ENCODE measurements at places on chromosomes 11 and 22.

GRCh38 chr11:1656670-1657069 lies 27.1 kb downstream of the KRTAP5-5 start:
- no peak for DNase-seq

DNA sequence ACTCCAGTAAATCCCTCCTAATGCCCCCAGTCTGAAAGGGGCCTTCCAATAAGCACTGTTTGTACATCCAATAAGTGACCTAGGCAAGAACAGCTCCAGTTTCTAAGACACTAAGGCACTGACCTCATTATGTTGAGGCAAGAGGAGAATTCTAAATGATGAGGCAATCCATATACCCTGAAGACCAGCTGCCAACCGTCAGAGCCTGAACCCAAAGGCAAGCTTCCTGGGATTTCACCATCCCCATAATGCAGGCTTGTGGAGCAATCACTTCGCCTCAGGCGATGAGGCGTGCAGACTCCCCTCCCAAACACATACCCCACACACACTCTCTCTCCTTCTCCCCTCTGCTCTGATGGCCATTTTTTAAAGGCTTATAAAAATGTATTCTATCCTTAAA lies 49.5 kb downstream of the LGR4 start:
- DNase-seq: peak; percentile 60

DNA sequence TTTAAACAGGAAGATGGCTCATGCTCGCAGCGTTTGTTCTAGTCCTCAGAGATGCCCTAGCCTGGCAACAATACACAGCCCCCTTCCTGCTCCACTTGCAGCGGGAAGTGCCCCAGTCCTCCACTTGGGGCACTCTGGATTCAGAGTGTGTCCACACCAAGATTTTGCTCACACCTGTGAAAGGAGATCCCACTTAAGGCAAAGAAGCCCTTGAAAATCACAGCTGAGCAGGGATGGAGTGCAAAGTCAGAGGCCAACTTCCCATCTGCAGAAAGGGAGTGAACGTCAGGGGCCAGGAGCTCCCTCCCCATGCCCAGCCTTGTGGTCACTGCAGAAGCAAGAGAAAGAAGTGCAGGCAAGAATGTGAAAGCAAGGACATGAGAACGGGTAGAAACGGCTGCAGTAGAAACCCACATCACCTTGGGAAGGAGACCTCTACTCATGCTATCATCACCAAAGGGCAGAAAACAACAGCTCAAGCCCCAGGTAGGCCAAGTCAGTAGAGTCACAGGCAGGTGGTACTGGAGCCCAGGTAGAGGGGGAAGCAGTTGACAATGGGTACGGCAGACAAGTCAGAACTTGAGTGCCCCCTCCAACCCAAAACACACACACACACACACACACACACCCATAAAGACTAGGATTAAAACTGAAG lies 157.4 kb downstream of the BUD13 start:
- no peak for DNase-seq

- peak; percentile 7 for DNase-seq
Measured at GRCh38 chr11:30392221-30392784, 69.4 kb downstream of the ARL14EP start.

- DNase-seq: peak; percentile 60
Measured at GRCh38 chr11:35419184-35419829, at the start of gene SLC1A2. TSS of gene SLC1A2 (minus strand) at chr11:35419558. CDS start at chr11:35418966, 592 bp downstream.

- no peak for DNase-seq
Measured at GRCh38 chr11:100208207-100208606, 478.9 kb upstream of the ARHGAP42 start.

GRCh38 chr11:1010551-1011319 lies 25.8 kb downstream of the MUC6 start:
- no peak for DNase-seq

DNA sequence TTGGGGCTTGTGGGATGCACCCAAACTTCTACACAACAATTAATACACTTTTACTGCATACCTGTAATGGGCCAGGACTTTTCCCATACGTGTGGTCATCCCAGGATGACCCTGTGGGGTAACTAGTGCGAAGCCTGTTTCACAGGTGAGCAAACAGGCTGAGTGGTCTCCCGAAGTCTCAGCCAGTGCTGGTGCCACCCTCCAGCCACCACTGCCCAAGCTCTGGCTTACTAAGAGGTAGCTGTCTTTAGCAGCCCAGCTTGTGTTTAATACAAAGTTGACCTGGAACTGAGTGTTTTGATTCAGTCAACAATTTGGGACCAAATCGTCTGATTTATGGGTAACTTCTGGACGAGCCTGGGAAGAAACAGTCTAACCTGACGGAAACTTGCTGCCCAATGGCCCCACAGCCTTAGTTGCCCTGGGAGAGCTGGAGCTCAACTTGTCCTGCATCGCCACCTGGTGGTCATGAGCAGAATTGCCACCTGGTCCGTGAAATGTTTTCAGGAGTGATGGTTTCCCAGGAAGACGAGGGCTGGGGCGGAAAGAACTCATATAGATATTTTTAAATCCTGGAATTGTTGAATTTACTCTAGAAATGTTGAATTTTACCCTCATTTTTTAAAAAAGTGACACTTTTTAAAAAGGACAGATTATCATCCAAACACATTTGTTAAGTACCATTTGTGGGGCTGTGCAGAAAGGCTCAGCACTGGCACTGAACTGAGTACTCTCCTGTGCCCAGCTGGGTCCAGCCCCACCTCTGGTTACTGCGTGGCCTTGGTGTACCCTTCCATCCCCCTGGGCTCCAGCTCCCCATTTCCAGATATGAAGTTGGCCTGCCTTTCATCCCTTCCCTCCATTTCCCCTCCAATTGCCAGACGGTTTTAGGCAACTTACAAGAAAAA lies 95.5 kb upstream of the PARVA start:
- DNase-seq: peak; percentile 82

All from fibroblast of skin of right biceps (primary cell).